ENCODE measurements at places on chromosomes 11 and 22.

DNA sequence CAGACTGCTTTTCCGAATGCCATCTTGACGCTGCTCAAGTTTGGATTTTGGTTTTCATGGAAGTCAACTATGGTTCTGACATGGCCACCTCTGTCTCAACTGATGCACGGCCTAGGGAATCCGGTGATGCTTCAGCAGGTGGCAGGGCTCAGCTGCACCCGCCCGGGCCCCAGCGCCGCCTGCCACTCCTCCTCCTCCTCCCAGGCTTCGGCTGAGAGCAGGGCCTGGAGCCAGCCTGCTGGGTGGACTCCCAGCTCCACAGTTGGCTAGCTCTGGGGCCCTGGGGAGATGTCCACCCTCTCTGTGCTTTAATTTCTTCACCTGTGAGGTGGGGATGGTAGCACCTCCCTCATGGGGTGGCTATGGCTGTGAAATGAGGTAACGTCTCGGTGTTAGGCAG lies 20.3 kb upstream of the NFAM1 start:
- no peak for DNase-seq

- no peak for DNase-seq
These were observed 273.4 kb downstream of the TTC28 start for GRCh38 chr22:28406246-28406645.

- DNase-seq: no peak
These were observed 184.0 kb downstream of the TBC1D22A start for GRCh38 chr22:46946383-46946962.

DNA sequence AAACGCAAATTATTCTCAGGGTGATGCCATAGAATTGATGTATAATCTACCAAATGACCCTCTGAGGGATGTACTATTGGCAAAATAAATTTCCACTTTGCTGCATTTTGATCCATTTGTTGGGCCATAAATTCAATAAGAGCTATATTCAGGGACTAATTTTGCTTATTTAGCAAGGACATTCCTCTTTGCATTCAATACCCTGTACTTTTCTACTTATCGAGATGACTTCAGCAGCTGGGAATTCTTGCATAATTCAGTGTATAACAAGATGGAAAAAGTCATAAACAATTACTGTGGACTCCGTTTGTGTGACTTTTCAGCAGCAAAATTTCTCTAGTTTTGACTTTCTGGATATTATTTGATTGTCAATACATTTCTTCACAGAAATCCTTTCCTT lies 744.7 kb upstream of the CCDC179 start:
- DNase-seq: no peak

DNA sequence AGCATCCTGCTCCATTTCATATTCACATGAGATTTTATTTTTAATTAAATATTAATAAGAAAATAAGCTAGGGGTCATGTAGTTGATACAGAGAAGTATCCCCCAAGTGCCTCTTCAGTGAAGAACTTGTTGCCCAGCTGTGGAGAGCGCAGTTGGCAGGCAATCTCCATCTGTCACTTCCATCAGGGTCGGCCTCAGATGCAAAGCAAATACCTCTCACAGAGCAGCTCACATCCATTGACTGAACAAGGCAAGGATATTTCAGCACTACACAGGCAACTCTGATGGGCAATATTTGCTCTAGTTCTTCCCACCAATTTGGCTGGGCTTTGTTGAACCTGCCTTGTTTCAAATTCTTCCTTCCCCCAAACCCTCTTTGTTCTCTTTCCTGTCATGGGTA lies 129.4 kb downstream of the NOX4 start:
- DNase-seq: no peak

DNA sequence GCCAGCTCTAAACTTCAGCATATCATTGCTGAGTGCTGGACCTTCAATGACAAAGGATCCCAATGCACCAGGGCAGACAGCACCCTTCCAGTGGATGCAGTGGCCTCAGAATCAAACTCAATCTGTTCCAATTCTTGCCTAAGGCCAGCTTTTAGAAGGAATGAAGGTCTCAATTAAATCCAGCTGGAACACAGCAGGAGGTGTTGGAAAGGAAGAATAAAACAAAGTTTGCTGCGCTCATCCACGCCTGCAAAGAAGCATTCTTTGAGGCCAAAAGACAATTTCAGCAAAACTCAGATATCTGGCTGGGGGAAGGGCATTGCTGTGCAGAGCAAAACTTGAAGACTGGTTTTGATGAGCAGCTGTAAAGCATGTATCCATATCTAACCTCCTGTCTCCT lies 120.7 kb downstream of the CCDC81 start:
- no peak for DNase-seq

GRCh38 chr11:120512739-120513435 lies 1.3 kb downstream of the GRIK4 start:
- DNase-seq: peak; percentile 18

- no peak for DNase-seq
These were observed 488.3 kb downstream of the MN1 start for GRCh38 chr22:27312966-27313855.

DNA sequence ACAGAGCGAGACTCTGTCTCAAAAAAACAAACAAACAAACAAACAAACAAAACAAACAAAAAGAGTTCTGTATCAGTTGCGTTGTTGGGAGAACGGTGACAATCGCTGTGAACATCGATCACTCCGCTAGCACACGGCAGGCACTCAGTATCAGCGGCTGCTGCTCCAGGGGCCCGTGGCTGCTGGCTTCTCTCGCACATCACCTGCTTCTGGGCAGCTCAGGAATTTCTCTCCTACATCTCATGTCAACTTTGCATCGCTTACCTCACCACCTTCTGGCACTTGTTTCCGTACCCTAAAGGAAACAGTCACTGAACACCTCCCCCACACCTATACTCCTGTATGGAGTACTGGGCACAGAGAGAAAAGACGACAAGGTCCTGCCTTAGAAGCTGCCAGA lies 70.3 kb upstream of the WNT7B start:
- DNase-seq: no peak

DNA sequence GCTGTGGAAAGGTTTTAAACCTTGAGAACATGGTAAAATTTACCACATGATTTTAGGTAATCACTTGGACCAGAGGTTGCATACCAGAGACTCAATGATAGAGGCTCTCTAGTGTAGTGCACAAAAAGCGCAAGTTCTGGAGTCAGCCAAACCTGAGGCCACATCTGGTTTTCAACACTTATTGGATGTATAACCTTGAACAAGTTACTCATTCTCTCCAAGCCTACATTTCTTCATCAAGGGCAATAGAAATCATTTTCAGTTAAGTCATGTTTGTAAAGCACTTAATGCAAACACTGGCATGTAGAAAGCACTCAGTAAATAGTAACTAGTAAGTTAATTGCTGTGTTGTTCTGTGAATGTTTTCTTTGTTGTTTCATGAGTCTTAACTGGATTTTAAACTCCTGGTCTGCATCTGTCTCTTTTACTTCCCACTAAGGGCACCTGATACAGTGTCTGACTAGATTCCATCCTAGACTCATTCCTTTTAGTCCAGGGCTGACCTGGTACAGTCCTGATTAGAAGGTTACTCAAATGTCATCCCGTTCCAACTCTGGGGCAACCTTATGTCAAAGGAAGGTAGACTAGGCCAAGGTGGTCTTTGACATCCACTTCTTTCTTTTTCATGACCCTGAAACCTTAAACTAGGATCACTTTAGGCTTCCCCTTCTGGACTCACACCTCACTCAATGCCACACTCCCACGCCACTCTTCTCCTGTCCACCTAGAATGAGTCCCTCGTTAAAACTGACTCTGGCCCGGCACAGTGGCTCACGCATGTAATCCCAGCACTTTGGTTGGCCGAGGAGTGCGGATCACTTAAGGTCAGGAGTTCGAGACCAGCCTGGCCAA lies 34.5 kb upstream of the EED start:
- DNase-seq: no peak

- DNase-seq: no peak
These were observed 124.0 kb downstream of the FEZ1 start for GRCh38 chr11:125372088-125372487.

- DNase-seq: no peak
These were observed 109.4 kb downstream of the GRIA4 start for GRCh38 chr11:105719073-105719822.

GRCh38 chr11:128723531-128723930 lies 29.7 kb downstream of the FLI1 start:
- no peak for DNase-seq

DNA sequence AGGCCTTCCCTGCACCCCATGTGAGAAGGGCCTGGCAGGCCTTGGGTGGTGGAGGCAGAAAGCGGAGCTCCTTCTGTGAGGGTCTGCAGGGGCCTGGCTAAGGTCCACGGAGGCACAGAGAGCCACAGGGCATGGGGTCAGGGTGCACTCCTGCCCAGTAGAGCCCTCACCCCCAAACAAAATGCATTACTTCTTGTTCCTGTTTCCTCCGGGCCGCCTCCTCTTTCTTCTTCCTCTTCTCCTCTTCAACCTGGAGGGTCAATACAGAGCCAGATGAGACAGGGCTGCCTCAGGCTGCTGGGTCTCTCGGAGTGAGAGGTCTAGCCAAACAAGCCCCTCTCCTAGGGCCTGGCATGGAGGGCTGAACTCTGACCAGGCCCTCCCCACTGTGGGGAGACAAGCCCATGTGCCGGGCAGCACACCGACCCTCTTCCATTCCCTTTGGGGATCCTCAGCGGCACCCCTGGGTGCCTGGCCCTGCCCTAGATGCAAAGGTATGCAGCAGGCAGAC lies 10.3 kb upstream of the NAP1L4 start:
- no peak for DNase-seq

GRCh38 chr11:57940044-57940756 lies 83.5 kb upstream of the OR9Q1 start:
- DNase-seq: no peak

DNA sequence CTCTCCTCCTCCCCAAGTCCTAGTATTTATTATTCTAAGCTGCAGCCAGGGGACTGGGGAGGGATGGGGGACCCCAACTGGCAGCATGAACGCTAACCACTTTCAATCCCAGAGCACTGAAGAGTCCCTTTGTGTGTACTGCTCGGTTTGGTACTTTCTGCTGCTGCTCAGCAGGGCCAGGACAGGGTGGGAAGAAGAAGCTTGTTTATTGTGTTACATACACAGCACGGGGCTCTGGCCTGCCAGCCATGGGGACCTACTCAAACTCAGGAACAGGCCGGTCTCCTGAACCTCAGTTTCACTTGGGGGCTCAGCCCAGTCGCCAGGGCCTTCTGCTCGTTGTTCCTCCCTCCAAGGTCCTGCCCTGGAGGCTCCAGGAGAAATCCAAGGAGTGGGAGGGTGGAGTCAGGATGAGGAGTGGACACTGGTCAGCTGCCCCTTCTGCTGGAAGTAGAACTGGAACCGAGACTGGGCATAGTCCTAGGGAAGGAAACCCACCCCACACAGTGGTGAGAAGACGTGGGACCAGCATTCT lies 616 bp upstream of the CPT1B start:
- no peak for DNase-seq

DNA sequence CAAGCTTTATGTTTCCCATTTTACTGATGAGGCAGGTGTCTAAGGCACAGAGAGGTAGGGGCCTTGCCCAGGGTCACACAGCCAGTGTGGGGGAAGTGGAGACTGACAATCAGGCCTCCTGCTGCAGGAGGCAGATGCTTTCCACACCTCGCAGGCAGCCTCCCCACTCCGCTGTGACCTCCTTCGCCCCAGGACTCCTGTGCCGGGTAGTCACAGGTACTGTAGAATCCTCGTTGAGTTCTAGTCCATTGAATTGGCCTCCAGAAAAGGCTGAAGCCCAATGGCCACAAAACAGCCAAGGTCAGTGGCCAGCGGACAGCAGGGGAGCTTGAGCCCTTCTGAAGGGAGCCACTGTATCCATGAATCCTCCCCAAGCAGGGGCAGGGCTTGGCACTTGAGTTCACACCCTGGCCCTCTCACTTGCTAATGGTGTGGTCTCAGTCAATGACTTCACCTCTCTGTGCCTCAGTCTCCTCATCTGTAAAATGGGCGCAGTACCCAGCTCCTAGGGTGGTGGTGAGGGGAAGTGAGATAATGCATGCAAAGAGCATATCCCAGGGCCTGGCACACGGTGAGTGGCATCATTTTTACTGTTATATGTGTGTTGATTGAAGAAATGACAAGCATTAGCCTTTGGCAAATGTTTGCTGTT lies 1.1 kb upstream of the FXYD2 start:
- DNase-seq: no peak

GRCh38 chr11:42707541-42707940 lies 604.3 kb upstream of the API5 start:
- DNase-seq: no peak

GRCh38 chr11:37282367-37282766 lies 684.3 kb upstream of the RAG2 start:
- no peak for DNase-seq

DNA sequence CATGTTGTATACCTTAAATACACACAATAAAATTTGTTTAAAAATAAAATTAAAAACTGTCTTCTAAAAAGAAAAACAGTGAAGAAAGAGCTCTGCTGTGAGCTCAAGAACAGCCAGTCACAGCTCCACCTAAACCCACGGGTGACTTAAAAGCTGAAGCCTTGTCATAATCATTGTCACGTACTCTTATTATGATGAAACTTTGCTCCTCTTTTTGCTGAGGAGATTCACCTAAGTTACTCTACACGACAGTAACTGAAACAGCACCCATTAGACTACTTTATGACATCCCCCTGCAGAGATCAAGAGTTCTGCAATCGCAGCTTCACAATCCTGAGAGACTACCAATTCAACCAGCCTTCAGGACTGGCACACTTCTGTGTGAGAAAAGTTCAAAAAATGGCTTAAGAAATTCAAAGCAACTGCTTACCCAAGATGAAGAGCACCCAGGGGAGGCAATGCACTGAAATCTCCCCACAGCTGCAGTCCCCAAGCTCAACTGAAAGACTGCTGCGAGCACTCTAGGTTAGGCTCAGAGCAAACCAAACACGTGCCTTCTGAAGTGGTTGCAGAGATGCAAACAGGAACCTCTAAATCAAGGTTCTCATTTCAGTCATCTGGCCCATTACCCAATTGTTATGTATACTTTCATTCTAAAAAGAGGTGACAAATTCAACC lies at the start of gene JAML:
TSS of gene JAML (minus strand) at position 501 of the 678 bp plus-strand sequence. CDS start 10,145 bp downstream, outside the sequence.
- DNase-seq: peak; percentile 51

- DNase-seq: no peak
These were observed 526 bp downstream of the TPST2 start for GRCh38 chr22:26589367-26589844.

DNA sequence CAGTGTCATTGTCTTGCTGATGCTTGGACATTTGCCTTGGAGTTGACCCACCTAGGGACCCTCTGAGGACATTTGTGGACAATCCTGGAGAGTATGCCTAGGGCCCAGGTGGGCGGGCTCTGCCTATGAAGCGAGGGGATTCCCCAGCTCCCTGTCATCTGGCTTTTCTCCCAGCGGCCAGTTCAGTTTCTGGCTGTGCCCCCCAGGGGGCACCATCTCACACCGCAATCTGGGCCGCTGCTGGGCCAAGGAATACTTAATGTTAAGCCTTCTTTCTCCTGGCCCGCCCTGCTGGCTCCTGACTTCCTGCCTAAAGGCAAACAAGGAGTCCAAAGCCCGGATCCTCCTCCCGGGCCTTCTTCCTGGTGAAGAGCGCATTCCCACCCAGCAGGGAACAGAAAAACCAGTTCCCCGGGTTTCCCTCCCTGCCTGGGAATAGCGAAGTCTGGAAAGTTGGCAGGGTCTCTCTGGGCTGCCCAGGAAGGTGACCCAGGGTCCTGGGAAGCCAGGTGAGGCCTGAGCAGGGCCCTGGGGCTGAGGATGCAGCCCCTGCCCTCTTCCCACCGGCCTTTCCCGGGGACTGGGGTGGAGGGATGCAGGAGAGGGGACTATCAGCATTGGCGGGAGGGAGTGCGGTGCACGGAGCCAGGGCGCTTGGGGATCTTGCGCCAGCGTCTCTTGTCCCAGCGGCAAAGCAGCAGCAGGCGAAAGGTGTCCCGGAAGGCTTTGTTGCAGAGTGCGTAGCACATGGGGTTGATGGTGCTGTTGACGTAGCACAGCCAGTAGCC lies 11.9 kb downstream of the CHRM1 start:
- DNase-seq: peak; percentile 59

- no peak for DNase-seq
These were observed 377.2 kb downstream of the BRD1 start for GRCh38 chr22:49450498-49450897.

Measured in hematopoietic multipotent progenitor cell (in vitro differentiated cells).